ENCODE measurements at places on chromosomes 13 and 19.

DNA sequence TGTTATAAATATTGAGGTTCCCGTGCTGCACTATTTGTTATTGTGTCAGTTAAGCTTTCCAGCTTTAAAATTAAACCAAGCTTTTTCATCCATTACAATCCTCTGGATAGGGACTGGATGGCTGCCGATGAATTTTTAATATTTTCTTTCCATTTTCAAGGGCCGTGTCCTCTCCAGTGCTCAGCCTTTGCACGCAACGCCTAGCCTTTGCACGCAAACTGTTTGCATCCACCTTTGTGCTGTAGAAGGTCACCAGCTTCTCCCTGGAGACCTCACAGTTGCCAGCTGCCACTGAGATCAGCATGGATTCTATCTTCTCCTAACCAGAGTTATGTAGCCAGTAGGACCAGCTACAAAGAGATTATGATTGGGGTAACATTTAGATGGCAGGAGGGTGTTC is 240.5 kb downstream of the SLC7A1 start:
- no peak for DNase-seq

- no peak for DNase-seq
Measured at GRCh38 chr19:33699754-33700407, 78.1 kb downstream of the CHST8 start.

GRCh38 chr13:33615436-33615835 is 202.5 kb upstream of the RFC3 start:
- no peak for DNase-seq

- no peak for DNase-seq
Measured at GRCh38 chr19:44848036-44848811, 2.1 kb downstream of the NECTIN2 start.

DNA sequence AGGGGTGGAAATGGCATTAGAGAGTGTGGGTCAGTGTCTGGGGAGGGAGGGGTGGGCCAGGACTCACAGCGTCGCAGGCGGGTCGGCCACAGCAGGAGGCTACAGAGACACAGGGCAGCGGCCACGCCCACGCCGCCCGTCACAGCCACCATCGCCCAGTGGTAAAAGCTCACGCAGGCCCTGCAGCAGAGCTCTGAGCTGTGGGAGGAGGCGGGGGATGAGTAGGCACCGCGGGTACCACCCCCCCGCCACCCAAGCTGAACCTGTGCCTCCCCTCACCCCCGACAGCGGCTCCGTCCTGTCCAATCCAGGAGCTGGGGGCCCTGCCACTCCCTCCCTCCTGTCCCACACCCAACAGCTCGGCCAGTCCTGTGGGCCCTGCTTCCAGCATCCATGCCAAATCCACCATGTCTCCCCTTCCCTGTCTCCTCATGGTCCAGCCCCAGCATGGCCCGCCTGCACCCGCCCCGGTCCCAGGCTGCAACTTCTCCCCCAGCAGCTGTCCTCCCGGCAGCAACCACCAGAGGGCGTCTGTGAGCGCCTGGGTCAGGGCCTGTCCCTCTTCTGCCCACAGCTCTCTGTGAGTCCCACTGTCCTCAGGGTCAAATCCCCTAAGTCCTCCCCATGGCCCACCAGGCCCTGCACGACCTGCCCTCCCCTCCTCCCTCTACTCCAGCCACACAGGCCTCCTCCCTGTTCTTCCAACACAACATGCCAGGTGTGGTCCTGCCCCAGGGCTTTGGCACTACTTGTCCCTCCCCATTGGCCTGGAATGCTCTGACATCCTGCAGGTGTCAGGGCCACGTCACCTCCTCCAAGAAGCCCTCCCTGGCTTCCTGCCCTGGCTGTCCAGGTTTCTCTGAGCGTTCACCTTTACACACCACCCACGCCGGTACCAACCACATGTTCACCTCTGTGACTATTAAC is 6.0 kb downstream of the TEKTIP1 start:
- DNase-seq = peak; percentile 66

DNA sequence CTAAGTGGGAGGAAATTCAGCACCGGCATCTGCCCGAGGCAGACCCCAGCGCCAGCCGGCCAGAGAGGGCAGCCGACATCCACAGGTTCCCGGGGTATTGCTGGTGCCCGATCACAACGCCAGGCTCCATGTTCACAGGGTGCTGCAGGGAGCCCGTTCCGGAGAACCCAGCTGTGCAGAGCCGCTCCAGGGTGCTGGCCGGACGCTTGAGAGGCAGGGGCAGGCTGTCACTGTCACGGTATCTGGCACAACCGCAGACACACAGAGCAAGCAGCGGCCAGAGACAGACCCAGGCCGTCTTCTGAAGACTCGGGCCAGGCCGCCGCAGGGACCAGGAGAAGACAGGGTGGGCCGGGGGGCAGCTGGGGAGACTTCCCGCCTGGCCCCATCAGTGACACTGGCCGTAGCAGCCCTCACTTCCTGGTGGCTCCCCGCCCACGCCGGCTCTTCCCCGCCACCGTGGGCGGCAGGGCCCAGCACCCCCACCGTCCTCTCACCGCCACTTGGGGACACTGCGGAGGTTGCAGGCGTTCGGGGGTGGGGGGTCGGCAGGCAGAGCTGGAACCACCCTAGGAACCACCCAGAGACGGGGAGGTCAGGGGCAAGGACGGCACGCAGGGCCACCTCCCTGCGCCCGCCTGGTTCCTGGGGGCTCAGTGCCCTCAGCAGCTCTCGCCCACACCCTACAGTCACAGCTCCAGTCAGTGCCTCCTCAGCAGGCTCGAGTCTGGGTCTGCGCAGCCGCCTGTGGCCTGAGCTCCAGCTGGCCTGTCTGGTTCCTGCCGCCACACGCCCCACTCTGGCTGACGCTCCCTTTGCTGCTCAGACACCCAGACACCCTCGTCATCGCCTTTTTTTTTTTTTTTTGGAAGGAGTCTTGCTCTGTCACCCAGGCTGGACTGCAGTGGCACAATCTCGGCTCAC is 3.8 kb downstream of the RNF126 start:
- DNase-seq = no peak

- DNase-seq = no peak
Measured at GRCh38 chr13:36979361-36980050, 19.6 kb downstream of the ALG5 start.

- DNase-seq = no peak
Measured at GRCh38 chr13:110912651-110913051, 2.2 kb downstream of the ANKRD10 start.

DNA sequence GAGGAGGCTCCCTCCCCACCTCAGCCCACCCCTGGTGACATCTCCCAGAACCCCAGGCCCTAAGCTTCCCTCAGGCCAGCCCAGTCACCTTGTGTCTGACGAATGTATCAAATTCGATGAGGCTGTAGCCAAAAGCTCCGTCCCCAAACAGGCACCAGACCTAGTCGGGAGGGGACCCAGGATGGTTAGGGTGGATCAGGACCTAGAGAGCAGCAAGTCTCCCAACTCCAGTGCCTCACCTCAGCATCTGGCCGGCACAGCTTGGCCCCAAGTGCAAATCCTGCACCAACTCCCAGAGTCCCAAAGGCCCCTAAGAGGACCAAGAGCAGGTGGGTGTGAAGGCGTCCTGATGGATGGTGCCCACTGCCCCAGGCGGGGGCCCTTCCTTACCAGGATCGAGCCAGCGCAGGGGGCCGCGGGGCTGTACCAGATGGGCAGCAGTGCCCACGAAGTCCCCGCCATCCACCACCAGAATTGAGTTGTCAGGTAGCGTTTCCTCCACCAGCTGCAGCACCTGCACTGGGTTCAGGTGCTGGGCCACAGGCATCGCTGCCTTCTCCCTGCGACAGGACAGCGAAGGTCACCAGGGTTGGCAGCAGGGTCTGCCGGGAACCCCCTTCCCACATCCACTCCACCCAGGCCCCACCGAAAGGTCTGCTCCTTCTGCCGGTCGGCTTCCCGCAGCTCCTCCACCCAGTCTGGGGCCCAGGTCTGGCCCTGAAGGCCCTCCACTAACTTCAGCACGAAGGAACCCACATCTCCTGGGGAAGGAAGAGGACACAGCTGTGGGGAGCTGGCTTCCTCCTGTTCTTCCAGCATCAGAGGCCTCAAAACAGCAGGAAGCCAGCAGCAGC is 8.8 kb downstream of the SYDE1 start:
- no peak for DNase-seq

GRCh38 chr13:21616880-21617279 is 12.9 kb upstream of the MICU2 start:
- DNase-seq = no peak

DNA sequence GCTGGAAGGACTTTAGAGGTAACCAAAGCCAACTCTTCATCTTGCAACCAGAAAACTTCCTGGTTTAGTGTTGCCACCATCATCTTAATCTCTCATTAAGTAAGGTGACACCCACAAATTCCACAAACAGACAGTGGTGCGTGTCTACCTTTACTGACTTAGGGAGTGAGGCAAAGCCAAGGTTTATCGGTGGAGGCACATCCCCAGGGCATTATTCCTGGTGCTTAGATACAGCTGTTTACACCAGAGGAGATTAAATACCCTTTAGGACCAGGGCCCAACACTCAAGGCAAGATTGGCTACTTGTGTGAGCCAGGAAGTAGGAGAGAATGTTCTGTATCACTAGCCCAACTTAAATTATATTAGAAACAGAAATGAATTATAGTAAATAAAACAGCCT is 9.5 kb downstream of the STOML3 start:
- no peak for DNase-seq

DNA sequence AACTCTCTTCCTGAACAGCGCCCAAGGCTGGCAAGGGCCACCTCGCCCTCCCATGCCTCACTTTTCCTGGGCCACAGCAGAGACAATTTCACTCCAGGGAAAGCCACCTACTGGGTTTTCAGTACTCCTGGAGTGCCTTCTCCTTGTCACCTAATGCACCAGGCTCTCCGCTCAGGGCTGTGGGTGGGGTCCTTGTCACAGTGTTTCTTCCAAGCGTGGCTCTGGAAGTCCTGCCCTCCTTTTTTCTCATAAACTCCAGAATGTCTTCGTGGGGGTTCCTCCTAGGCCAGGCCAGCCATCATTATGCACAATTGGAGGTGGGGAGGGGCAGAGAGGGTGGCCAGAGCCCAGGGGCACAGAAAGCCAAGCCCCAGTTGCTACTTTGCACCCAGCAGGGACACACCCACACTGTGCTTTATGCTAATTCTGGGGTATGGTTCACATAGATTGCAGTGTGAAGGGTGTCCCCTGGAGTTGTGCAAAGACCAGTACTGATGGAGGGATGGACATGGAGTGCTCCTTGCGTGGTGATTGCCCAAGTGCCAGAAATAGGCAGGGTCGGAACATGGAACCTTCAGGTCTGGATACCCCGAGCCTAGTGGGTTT is 78.8 kb downstream of the CHST8 start:
- no peak for DNase-seq

DNA sequence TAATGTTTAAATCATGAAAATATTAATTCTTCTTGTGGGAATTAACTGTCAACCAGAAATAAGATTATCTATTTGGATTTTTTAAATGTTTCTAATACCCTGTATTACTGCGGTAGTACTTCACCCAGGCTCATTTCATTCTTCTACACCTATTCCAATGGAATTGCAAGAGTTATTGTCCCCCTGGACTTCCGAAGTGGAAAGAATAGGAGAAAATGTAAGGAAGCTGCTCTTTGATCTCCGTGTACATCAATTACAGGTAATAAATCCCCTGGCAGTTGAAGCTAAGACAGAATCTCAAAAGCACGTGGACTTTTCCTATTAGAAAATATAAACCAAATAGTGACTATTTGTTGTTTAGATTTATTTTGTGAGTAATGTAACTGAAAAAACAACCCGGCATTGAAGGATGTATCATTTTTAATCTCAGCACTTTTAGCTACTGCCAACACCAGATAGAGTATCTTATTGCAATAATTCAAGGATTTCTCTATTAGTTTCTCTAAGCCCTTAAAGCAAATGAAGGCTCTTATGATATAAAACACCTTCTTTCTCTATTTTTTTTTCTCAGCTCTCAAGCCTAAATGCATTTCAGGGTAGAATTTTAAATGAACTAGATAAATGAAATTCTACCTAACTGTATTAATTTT is 77.3 kb downstream of the MZT1 start:
- no peak for DNase-seq

- no peak for DNase-seq
Measured at GRCh38 chr19:10625762-10626138, 397 bp downstream of the SLC44A2 start.

DNA sequence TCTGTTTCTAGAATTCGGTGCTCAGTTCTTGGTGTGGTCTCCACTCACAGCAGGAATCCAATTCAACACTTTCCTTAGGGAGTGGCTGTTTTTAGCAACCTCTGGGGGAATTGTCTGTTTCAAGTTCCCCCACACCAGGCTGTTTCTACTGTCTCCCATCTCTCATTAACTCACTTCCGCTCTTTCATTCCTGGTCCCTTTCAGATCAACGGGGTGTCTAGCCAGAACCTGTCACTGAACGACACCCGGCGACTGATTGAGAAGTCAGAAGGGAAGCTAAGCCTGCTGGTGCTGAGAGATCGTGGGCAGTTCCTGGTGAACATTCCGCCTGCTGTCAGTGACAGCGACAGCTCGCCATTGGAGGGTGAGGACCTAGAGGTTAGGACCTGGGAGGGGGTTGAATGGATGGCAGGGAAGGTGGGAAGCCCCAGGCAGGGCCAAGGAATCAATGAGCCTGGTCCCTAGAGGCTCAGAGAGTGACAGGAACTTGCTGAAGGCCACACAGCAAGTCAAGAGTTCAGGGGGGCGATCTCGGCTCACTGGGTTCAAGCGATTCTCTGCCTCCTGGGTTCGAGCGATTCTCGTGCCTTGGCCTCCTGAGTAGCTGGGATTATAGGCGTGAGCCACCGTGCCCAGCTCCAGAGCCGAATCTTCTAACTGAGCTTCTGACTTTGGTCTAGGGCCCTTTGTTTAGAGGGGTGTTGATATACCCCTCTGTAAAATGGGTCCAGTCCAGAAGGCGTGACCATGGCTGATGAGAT is 25.5 kb downstream of the TJP3 start:
- DNase-seq = no peak

DNA sequence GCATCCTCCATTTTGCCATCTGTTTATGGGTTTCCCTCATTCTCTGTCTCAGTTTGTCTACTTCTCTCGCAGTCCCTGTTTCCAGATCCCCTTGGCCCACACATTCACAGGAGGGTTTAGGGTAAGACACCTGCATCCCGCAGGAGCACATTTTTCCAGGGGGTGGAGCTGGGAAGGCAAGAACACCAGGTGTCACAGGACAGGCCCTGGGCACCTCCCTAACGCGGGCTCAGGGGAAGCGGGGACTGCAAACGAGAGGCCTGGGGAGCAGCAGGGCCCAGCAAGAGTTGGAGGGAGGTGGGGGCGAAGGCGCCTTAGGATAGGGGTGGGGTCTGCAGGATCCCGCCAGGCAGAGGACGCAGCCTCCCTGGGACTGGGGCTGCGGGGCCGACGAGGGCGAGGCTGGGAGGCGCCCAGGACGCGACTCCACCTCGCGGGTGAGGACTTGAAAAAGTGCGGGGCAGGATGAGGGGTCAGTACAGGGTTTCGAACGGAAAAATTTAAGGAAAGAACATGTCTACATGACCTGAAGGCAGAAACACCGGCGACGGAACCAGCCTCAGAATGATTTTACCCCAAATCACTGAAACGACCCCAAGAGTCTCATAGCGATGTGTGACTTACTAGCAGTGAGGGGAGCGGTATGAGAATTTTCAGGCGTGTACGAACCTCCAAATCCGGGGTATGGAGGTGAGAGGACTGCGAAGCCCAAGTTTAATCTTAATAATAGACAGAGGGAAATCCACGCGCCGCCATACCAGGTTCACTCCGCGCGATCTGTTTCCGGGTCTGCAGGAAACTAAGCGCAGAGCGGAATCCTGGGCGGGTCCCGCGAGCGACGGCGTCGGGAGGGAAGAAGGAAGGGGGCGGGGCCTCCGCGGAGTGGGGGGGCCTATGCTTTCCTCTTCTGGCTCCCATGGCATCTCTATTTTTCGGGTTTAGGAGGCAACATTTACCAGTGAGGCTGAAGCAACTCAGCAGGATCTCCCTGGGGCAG is 7.1 kb upstream of the ERVV-2 start:
- DNase-seq = no peak

Data from stimulated activated CD8-positive, alpha-beta memory T cell treated with anti-CD3 and anti-CD28 coated beads, Interleukin-4, amount 100 ng/mL, for 1 hour (primary cell).